Inflammatory macrophage (primary cell): ENCODE measurements at places on chromosomes 13 and 19.

GRCh38 chr13:70375718-70376117 is 267.5 kb upstream of the KLHL1 start:
- DNase-seq, result no peak

GRCh38 chr19:48896191-48896720 is 2.3 kb downstream of the TULP2 start:
- no peak for DNase-seq

GRCh38 chr13:45518525-45519245 is 53.9 kb downstream of the COG3 start:
- DNase-seq, result no peak

- DNase-seq, result no peak
Measured at GRCh38 chr13:43042410-43042921, 19.1 kb downstream of the DNAJC15 start.

- no peak for DNase-seq
Measured at GRCh38 chr13:20462533-20462915, 63.1 kb downstream of the CRYL1 start.

DNA sequence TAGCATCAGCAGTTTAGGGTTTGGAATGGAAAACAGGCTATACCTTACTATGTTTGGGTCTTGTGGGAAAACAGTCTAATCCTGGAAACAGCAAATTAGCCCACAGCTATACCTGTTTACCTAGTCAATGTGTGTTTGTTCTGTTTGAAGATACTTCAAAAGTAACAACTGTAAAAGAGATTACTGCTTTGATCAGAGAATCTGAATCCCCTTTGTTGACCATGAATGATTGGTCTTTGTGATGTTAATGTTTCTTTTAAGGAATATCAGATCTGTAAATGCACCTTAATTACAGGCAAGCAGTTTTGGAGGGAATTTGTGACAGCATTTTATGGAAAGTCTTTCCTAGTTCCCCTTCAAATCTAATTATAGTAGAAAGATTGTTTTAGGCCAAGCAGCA is 20.7 kb upstream of the KLF5 start:
- no peak for DNase-seq

- DNase-seq, result no peak
Measured at GRCh38 chr13:106052200-106052767, 483.2 kb downstream of the EFNB2 start.

GRCh38 chr19:31392464-31392863 is 43.2 kb upstream of the TSHZ3 start:
- DNase-seq, result no peak

DNA sequence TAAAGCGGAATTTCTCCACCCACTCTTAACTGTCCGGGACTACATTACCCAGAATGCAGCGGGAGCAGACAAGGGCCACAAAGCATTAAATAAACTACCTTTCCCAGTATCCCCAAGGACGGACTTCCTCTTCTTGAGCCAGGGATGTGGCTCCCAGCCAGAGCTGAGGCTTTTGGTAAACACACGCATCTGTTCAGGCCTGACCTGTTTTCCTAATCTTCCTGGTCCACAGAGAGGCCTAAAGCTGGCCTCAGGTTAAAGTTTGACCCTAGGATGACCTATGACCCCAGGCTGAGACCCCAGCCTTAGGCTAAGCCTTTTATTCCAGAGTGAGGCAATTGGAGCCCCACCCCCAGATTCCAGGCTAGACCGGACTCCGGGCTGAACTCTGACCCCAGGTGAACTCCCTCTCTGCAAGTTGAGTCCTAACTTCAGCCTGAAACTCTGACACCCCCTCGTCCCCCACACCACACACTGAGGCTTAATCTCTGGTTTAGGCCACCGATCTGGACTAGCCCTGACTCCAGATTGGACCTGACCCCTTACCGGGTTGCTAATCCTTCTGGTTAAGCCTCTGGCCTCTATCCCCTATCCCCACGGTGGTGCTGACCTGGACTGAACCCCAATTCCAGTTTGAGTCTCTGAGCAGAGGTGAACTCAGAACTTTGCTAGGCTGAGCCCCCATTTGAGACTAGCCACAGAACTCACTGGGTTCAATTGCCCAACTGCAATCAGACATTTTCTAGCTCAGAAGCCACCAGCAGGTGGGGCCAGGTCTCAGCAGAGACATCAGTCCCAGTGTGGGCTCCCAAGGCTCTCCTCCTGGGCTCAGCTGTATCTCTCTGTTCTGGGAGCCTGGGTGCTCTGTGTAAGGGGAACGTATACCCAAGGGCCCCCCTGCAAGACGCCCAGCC is 750 bp upstream of the GPR108 start:
- peak; percentile 72 for DNase-seq

DNA sequence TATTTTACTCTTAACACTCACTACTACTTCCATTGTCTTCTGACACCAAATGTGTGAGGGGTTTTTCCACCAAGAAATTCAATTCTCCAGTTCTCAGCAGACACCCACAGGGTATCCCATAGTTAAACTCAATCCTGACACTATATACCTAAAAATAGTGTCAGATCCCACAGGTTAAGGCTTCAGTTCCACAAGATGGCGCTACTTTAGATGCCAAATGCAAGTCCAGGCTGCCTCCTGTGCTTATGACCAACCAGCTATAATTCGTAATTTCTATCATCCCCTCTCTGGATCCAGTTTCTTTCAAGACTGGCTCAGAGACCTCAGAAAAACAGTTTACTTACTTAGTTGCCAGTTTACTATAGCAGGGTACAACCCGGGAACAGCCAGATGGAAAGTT is 1146.2 kb upstream of the SPRY2 start:
- DNase-seq, result no peak

DNA sequence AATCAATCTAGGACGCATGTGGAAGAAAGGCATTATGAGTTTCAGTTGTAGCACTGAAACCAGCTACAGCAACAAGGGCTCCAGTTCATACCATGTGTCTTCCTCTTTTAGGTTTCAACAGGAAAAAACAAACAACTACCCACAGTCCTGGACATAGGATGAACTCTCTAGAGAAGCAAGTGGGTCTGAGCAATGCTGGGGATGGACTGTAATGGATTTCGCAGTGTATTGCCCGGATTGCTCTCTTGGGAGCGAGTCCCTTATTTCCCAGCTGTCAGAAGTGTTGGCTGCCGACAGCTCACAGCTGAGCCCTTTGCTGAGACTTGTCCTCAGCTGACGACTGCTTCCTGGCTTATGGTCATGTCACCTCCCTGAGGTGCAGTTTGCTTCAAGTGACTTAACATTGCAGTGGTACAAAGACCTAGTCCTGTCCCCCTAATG is 12.1 kb upstream of the MYCBP2 start:
- DNase-seq, result peak; percentile 81
